ENCODE measurements at places on chromosomes 1 and 21.

DNA sequence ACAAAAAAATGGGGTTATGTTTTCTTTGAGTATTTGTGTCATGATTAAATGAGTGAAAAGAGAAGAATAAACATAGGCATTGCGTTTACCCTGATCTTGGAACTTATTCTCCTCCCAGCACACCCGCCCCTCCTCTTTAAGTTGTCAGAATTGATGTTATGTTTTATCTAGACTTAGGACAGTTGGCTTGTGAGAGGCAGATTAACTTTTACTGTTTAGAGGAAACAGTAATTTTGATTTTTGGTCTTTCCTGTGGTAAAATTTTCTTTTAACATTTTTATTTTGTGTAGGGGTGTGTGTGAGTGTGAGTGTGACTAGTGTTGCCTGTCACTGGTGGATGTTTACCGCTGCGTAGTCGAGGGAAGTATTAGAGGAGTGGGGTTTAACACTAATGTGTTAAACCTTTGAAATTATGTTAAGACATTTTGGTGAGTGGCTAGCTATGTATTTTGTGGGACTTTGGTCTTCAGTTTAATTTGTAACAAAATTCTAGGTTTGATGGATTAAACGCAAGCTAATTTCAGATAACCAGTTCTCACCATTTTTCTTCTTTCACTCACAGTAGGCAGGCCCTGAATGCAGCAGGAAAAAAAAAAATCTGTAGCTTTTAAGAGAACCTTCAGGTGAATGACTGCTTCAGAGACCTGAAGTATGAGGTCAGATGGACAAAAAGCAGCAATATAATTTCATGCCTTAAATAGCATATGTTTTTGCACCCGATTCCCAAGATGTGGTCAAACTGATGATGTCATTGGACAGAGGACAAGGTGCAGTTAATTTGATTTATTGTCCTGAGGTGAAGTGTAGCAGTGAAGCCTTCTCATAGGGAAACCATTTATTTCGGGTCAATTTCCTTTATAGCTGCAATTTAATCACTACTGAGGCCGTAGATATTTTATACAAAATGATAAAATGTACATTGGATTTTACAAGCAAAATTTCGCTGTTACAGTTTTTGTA is 2.7 kb downstream of the POU2F1 start:
- no peak for DNase-seq

DNA sequence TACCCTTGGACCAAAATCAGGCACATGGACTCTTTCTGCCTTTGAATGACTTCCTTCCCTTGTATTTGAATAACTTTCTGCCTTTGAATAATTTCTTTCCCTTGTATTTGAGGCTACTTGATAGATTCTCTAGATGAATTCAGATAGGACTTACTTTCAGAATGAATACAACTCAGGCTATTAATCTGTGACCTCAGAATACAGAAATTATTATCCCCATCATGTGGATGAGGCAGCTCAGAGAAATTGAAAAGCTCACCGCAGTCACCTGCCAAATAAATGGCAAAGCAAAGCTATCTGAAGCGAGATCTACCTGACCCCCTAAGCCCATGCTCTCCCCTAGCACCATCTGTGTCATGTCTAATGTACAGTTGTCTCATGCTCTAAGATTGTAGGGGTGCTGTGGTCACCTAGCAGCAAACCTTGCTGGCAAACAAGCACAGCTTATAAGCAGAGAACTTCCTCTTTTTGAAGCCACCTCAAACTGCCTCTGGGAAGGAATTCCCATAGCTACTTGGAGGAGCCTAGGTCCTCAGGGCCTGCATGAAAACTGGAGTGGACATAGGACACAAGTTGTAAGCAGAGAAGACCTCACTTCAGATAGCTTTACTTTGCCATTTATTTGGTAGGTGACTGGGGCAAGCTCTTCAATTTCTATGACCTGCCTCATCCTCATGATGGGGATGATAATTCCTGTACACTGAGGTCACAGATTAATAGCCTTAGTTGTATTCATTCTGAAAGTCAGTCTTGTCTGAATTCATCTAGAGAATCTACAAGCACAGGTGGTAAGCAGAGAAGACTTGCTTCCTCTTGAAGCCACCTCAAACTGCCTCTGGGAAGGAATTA is 66.1 kb downstream of the FASLG start:
- DNase-seq, result no peak

- DNase-seq, result no peak
Observed at GRCh38 chr1:37047542-37047941, 13.2 kb upstream of the GRIK3 start.

DNA sequence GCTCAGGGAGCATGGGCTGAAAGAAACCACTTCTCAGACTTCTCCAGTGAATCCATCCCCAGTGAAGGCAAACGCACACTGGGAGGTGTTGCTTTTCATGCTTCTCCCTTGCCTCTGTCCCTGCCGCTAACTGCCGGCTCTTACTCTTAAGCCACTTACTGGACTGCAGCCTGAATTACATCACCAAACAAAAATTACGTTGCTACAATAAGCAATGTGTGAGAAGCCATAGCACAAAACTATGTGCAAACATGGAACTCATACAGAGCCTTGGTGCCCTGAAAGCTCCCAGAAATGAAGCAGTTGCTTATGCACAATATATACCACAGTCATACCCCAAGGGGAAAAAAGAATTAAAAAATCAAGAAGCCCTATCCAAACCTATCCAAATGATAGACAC is 375.2 kb downstream of the KCNH1 start:
- no peak for DNase-seq

DNA sequence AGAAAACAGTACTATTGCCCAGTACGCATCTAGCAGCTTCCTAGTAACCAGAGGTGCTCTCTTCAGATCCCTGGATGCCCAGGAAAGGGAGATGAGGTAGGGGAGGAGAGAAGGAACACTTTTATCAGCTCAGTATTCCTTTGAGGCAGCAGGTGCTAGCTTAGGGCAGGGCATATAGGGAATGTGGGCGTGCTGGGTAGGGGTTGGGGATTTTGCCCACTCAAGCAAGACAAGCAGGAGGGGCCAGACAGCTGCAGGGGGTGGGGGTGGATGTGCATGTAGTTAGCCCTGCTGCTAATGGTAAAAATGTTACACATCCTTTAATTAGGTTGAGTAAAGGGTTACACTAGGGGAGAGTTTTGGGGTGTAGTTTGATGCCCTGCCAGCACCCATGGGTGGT is 18.1 kb upstream of the AVPR1B start:
- no peak for DNase-seq

DNA sequence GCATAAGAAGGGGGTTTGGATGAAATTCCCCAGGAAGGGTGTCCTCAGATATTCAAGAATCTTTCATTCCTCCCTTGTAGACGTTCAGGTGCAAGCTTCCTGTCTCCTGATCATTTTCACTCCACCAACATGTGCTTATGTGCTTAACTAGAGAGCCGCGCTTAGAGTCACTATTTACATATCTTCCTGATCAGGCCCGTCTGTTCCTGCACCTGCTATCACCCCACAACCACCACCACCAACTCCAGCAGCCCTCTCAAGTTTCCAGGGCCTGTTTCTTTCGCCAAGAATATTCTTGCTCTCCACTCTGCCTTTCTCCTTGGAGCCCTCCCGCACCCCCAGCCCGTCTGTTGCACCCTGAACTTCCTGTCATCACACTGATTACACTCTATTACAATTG is 113.4 kb downstream of the SPSB1 start:
- DNase-seq, result no peak

GRCh38 chr1:155010211-155010918 is 7.8 kb downstream of the ZBTB7B start:
- DNase-seq, result no peak

- no peak for DNase-seq
Observed at GRCh38 chr1:51549016-51549619, 30.1 kb upstream of the EPS15 start.

- no peak for DNase-seq
Observed at GRCh38 chr1:9152535-9152934, 23.6 kb upstream of the GPR157 start.

- DNase-seq, result no peak
Observed at GRCh38 chr1:22796642-22797041, 86.0 kb downstream of the EPHB2 start.

- no peak for DNase-seq
Observed at GRCh38 chr1:5757187-5757805, 234.9 kb downstream of the NPHP4 start.

- no peak for DNase-seq
Observed at GRCh38 chr1:209648346-209648745, 3.9 kb downstream of the LAMB3 start.

GRCh38 chr1:35925741-35926140 is 5.2 kb upstream of the AGO3 start:
- DNase-seq, result no peak
